Inflammatory macrophage treated with lipopolysaccharide for 4 hours (primary cell): ENCODE measurements at places on chromosomes 4 and X.
A peak's percentile ranks its signal among the peaks of the same experiment; 100 is the strongest.

DNA sequence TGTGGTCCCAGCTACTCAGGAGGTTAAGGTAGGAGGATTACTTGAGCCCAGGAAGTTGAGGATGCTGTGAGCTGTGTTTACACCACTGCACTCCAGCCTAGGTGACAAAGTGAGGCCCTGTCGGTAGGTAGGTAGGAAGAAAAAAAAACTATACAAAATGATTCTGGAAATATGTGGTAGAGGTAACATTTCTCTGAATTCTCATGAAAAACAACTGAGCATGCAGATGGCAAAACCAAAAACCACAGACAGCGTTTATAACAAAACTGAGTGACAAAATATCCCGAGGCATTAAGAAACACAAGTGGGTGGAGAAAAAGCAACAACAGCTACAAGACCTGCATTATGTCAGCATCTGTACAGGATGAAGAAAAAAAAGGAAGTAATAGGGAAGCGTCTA is 211.7 kb downstream of the DLG3 start:
- peak; percentile 29 for DNase-seq

DNA sequence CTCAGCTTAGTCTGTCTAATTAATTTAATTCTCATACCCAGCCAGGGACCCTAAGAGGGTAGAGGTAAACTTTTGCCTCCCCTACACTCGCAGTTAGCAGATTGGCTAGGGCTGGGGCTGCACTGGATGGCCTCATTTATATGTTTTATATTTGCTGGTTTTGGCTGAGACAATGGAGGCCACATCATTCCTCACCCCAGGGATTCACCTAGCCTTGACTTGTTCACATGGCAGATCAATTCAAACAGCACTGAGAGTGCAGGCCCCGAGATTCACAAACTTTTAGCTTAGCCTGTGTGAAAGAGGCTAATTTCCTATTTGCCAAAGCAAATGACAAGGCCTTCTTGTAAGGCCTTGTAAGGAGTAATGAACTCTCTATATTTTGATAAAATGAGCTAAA is 844.4 kb downstream of the ARAP2 start:
- no peak for DNase-seq

- DNase-seq, result no peak
These were observed 150.0 kb downstream of the PRKX start for GRCh38 chrX:3563451-3563850.

- no peak for DNase-seq
These were observed 565.2 kb upstream of the SLIT2 start for GRCh38 chr4:19686456-19686855.

GRCh38 chrX:5220421-5220820 is 1008.2 kb downstream of the NLGN4X start:
- DNase-seq, result no peak

- DNase-seq, result no peak
These were observed 762.8 kb upstream of the INTU start for GRCh38 chr4:126869967-126870366.

DNA sequence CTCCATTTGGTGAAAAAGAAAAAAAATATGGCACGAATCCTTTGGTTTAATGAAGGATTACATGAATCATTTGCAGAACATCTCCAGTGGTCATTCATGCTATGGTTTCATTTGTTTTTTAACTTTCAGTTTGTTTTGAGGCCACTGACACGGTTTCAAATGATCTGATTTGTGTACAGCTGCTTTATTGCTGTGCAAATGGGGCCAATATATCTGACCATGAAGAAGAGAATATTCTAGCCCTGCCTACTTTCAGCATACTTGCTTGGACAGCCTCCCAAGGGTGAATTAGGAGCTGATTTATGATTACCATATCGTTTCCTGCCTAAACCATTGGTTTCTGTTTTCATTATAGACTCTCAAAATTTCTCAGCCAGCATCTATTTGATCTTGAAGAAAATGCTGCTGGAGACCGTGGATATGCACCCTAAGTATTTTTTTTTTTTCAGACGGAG is 30.7 kb downstream of the SPARCL1 start:
- no peak for DNase-seq

DNA sequence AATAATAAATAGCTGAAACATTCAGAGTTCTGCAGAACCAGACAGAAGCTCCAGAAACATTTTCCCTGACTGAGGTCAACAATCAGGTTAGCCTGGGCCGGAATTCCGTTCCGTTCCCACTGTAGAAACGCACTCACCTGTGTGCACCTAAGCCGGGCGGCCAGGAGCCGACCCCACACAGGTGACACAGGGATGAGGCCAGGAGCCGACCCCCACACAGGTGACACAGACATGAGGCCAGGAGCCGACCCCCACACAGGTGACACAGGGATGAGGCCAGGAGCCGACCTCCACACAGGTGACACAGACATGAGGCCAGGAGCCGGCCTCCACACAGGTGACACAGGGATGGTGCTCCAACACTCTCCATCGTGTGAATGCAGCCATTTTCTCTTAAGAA is 21.9 kb downstream of the FAT1 start:
- no peak for DNase-seq

DNA sequence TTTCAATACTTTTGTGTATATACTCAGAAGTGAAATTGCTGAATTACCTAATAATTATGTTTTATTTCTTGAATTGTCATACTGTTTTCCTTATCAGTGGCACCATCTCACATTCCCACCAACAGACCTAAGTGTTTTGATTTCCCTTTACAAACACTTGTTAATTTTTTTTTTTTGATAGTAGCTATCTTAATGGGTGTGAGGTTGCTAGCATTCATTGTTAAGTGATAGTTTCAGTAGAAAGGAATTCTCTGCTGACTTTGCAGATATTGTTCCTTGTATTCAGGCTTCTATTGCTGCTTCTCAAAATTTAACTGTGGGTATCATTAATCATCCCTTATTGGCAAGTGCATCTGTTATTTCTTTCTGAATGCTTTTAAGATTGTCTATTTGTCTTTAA is 927.5 kb upstream of the SLIT2 start:
- DNase-seq, result no peak

- DNase-seq, result no peak
These were observed 24.5 kb upstream of the SORBS2 start for GRCh38 chr4:185836241-185837084.

GRCh38 chr4:726838-727237 is 21.2 kb downstream of the PCGF3 start:
- no peak for DNase-seq

DNA sequence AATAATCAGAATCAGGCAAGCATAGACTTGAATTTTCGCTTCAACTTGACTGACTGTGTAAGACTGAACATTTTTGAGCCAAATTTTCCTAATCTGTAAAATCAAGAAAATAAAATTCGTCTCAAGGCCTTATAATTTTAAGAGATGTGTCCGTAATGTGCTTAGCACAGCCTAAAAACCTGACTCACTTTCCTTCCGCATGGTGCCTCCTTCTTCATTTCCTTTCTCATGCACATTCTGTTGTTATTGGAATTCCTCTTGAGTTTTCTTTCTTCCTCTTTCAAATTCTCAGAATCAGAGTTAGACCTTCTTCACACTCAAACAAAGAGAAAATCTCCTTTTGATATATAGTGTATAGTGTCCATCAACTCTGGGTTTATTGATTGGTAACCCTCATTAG is 208.9 kb upstream of the SLIT2 start:
- no peak for DNase-seq

GRCh38 chr4:123600987-123601904 is 204.7 kb downstream of the SPRY1 start:
- no peak for DNase-seq

DNA sequence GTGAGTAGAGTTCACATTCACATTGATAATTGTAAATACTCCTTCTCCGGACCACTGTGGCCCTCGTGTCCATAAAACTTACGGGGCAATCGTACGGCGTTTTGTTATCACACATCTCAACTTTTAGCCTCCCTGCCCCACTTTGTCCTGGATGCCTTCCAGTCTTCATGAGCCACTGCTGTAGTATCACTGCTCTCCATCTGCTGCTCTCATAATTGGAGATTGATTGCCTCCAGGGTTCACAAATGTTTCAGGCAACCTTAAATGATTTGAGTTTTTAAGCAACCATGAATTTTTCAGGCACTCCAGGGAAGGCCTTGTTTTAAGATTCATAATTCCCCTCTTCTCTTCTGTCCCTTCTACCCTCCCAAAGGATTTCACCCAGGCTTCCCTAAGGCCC is 28.4 kb downstream of the ALPK1 start:
- DNase-seq, result no peak

- no peak for DNase-seq
These were observed at the start of gene TBL1X for GRCh38 chrX:9464435-9465371. Gene TBL1X (plus strand): TSS chrX:9465058. CDS start chrX:9653587, 188,529 bp downstream.

GRCh38 chr4:51825341-51825740 is 17.6 kb upstream of the DCUN1D4 start:
- DNase-seq, result no peak

GRCh38 chrX:111661241-111661640 is 19.7 kb upstream of the ALG13 start:
- peak; percentile 1 for DNase-seq

DNA sequence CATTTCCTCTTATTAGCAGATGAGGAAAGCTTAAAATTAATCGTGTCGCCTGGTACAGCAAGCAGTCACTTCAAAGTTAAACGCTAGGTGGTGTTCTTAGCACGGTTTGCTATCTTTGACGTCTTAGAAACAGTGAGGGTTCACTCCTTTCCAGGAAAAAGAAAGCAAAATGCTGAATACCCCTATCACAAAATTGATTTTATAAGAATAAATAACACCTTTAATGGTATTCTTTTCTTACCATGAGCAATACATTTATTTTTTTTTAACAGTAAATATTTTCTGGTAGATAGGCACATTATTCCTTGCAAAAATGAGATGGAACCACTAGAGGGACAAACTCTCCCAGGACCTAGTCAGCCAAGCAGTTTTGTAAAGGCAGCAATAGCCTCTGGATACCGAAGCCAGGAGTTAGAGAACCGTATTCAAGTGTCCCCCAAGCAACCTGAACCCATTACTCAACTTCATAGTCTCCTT is 153.9 kb downstream of the KDR start:
- peak; percentile 65 for DNase-seq

GRCh38 chr4:119136546-119136945 is 914 bp downstream of the MYOZ2 start:
- no peak for DNase-seq

DNA sequence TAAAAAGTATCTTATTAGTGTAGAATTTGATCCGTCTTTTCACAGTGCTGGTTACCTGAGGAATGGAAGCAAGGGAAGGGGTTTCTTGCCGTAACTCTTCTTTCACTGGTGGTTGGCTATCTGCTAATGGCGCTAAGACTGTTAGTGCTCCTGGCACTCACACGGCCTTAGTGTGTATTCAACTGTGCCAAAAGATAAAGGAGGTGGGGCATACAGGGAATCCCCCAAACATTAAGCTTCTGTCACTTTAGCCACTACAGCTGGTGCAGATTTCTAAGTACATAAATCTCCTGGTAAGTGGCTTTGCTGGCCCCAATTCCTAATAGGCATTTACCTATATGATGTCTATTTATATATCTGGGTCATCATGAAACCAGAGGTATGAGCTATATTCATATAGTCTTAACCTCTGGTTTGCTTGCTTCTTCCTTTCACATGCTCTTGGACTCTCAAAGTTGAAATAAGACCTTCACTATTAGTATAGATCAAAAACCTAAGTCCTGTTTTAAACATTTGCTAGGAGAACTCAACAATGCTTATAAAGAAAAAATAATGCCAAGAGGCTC is 95.1 kb downstream of the TSPAN7 start:
- no peak for DNase-seq

DNA sequence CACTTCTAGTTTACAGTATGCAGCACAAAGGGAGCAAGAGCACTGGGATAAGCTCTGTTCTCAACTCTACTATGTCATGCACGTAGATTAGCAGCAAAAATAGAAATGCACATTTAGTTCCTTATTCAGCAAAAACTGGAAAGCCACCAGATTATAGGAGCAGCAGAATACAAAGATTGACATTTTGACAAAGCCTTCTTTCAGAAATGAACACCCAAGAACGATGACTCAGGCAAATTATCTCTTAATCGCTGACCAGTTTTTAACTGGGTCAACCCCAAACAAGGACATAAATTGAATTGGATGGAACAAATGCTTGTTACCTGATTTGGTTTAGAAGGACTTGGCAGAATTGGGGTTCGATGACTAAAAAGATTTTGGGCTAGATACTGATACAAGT is 775.3 kb upstream of the HS3ST1 start:
- DNase-seq, result no peak

GRCh38 chr4:86927843-86928395 is 6.9 kb upstream of the AFF1 start:
- DNase-seq, result peak; percentile 81

DNA sequence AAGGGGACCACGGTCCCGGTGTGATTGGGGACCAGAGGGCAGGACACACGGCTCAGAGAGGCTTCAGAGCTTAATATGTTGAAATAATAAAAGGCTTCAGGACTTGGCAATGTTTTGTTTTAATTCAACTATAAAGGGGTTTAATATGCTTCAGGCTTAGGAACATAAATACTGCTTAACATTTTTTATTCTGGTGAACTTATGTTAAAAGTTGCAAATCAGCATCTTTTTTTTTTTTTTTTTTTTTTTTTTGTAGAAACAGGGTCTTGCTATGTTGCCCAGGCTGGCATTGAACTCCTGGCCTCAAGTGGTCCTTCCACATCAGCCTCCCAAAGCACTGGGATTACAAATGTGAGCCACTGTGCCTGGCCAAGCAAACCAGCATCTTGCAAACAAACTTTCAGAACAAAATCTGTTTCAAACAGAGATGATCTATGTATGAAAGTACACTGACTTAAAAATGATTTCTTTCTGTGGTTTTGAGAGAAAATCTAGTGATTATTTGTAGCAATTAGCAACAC is 37.7 kb downstream of the RHOH start:
- no peak for DNase-seq

GRCh38 chrX:39855748-39856129 is 242.0 kb downstream of the BCOR start:
- DNase-seq, result peak; percentile 63

DNA sequence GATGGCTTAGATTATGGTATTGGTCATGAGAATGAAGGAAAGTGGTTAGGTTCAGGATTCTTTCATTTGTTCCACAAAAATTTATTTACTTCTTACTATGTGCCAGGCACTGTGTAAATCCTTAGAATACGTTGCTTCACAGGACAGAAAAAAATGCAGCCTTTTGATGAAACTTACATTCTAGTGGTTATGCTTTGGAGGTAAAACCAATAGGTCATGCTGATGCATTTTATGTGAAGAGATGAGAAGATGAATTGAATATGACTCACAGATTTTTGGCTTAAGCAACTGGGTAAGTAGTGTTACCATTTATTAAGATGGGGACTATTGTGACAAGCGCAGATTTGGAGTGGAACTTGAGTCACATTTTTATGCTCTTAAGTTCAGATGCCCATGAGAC is 165.3 kb downstream of the GLRA2 start:
- DNase-seq, result no peak

DNA sequence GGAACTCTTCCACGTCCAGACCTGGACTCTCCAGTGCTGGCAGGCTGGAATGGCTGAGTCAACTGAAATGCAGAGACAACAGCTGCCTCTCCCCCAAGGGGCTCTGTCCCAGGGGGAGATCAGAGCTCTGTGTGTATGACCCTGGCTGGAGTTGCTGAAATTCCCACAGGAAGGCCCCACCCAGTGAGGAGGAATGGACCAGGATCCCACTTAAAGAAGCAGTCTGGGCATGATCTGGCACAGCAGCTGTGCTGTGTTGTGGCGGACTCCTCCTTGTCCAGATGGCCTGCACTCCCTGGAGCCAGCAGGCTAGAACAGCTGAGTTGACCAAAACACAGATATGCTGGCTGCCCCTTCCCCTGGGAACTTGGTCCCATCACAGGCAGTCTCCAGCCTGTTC is 25.4 kb downstream of the C4orf17 start:
- no peak for DNase-seq
